ENCODE measurements at places on chromosomes 2 and 18. TPM values are rescaled to one million over a fixed set of nuclear protein-coding genes. Genes with fewer than 3 reads are reported as not detected.

GRCh38 chr18:2302628-2303516, 268.4 kb downstream of the METTL4 start:
- H3K4me1 ChIP-seq = no peaks in the 10 kb centered on the region
- no peak for DNase-seq
- no peaks in the 10 kb centered on the region for H3K36me3 ChIP-seq
- no peaks in the 10 kb centered on the region for H3K27me3 ChIP-seq

GRCh38 chr2:128291161-128291843, 27.4 kb downstream of the HS6ST1 start:
- H3K36me3 ChIP-seq = peaks cover 20% of the 10 kb centered on the region
- H3K27ac ChIP-seq = no peak overlapping the region
- peaks cover 18% of the 10 kb centered on the region for H3K4me1 ChIP-seq

DNA sequence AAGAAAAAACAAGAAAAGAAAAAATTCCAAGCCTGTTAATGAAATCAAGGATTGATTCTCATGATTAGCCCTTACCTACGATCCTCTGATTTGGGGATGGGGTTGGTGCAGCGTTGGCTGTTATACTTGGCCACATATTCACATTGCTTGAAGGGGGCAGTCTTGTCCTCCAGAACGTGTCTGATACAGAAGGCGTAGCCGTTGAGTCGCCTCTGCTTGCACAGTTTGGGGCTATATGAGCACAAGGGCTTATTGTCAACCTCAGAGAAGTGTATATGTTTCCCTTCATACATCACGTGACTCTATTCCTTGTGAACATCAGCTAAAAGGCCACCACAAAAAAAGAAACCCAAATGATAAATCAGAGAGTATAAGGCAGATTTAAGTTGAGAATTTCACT, 23.2 kb downstream of the INO80D start:
- peaks cover 20% of the 10 kb centered on the region for H3K36me3 ChIP-seq
- no peaks in the 10 kb centered on the region for H3K4me1 ChIP-seq
- H3K27ac ChIP-seq = no peak overlapping the region

DNA sequence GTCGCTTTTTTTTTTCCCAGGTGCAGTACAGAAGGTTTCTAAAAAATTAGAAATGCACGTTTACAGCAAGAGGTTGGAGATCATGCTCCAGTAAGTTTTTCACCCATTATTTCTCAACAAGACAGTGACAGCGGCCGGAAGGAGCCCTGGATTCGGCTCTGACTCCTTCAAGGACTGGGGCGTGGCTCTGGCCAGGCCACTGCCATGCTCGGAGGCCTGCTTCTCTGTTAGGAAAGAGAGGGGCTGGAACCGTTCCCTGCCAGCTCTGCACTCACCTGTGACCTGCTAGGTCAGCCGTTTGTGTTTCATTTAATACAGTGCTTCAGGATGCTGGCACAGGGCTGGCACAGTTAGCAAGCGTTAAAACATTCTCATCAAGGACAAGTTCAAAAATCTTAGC, 6.7 kb upstream of the IAH1 start:
- no peaks in the 10 kb centered on the region for H3K27me3 ChIP-seq
- H3K4me3 ChIP-seq = no peak overlapping the region
- H3K36me3 ChIP-seq = peaks cover 52% of the 10 kb centered on the region
- DNase-seq = no peak
- H3K27ac ChIP-seq = no peak overlapping the region
- H3K4me1 ChIP-seq = no peaks in the 10 kb centered on the region

- H3K27me3 ChIP-seq = no peaks in the 10 kb centered on the region
- H3K4me1 ChIP-seq = no peaks in the 10 kb centered on the region
- no peak overlapping the region for H3K27ac ChIP-seq
These were observed 31.4 kb upstream of the TMEM177 start for GRCh38 chr2:119647440-119648169.

DNA sequence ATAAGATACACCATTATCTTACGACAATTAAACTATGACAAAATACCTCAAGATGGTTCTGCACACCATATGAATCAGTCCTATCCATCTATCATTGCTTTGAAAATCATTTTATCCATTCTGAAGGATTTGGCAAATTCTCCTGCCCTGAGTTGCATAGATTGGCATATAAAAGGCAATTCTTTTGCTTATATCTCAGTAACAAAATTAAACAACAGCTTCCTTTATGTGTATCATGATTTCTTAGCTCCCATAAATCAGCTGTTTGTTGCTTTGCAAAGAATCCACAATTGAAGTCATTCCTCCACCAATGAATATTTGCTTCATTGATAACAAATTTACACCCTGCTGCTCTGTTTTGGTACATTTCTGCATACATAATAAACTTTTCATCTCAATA, 61.7 kb downstream of the ITGB6 start:
- H3K4me3 ChIP-seq = no peak overlapping the region
- H3K4me1 ChIP-seq = no peaks in the 10 kb centered on the region
- H3K27ac ChIP-seq = no peak overlapping the region
- H3K36me3 ChIP-seq = no peaks in the 10 kb centered on the region

DNA sequence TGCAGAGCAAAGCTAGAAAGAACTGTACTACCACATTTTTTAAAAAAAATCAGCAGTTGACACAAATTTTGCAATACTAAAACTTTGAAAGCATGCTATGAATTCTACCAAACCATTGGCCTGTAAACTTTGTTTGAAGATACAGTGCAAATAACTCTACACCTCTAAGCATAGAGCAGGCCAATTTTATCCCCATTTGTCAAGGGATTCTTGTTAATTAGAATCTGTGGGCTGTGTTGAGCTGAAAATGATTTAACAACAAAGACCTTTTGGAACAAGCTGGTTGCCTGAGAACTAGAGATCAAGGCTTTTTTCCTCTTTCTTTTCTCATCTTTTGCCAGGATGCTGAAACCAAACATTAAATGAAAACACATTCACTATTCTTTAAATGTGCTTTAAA, 886.0 kb upstream of the CDH2 start:
- H3K27me3 ChIP-seq = no peaks in the 10 kb centered on the region
- no peaks in the 10 kb centered on the region for H3K36me3 ChIP-seq
- H3K4me1 ChIP-seq = no peaks in the 10 kb centered on the region

DNA sequence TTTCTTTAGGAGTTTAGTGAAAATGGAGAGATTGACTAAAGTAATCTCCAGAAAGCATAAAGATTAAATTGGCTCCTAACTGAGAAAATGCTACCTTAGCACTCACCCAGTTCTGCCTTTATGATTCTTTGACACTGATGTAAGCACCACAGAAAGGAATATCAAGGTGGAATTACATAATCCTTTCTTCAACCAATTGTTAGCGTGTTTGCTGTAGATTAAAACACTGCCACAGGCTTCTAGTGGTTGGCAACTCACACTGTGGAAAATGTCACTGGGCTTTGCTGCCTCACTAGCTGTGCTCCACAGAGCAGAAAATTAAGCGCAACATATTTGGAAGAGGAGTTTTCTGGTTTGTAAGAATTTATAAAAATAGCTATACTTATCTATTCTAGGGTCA, 104.1 kb downstream of the DLGAP1 start:
- no peak for DNase-seq
- no peaks in the 10 kb centered on the region for H3K27me3 ChIP-seq
- H3K4me3 ChIP-seq = no peak overlapping the region
- peaks cover 11% of the 10 kb centered on the region for H3K4me1 ChIP-seq

GRCh38 chr2:1622521-1623200, 121.7 kb downstream of the PXDN start:
- H3K4me1 ChIP-seq = peaks cover 14% of the 10 kb centered on the region
- H3K27me3 ChIP-seq = no peaks in the 10 kb centered on the region
- H3K4me3 ChIP-seq = no peak overlapping the region

- peaks cover 5% of the 10 kb centered on the region for H3K4me1 ChIP-seq
- no peaks in the 10 kb centered on the region for H3K36me3 ChIP-seq
- H3K4me3 ChIP-seq = no peak overlapping the region
- peak overlapping the region; percentile 78 for H3K27ac ChIP-seq
- H3K27me3 ChIP-seq = no peaks in the 10 kb centered on the region
- no peak for DNase-seq
These were observed 2.4 kb upstream of the DTNA start for GRCh38 chr18:34707670-34708069.

The GPR35 gene
- total RNA-seq = 1.4 TPM

The GAL3ST2 gene
- 0.37 TPM for total RNA-seq

The DSG1 gene
- total RNA-seq = not detected

The CFAP221 gene
- total RNA-seq = 0.46 TPM

All from H9 (cell line).